ENCODE measurements at places on chromosomes 13 and 19. TPM values are rescaled to one million over a fixed set of nuclear protein-coding genes. Genes with fewer than 3 reads are reported as not detected.

The ZNF729 gene
- total RNA-seq: not detected

The SLC35E1 gene
- total RNA-seq: 20.4 TPM

The GIPR gene
- 3.2 TPM for total RNA-seq

The TLE6 gene
- 5.8 TPM for total RNA-seq

The RFPL4A gene
- total RNA-seq: 0.53 TPM

The KLK15 gene
- total RNA-seq: not detected

The KEAP1 gene
- total RNA-seq: 47.3 TPM

The C3 gene
- total RNA-seq: 50.4 TPM

The RPS15 gene
- total RNA-seq: 1,836 TPM

The LRRC4B gene
- total RNA-seq: 0.97 TPM

The PGLYRP1 gene
- total RNA-seq: not detected

The SHISA7 gene
- not detected for total RNA-seq

The SLC25A30 gene
- total RNA-seq: 8.3 TPM

The RTBDN gene
- 0.44 TPM for total RNA-seq

The SSC5D gene
- 0.53 TPM for total RNA-seq

The ZNF606 gene
- 2.5 TPM for total RNA-seq

The RHPN2 gene
- total RNA-seq: 54.0 TPM

The KIR2DL1 gene
- total RNA-seq: not detected

The TMEM86B gene
- total RNA-seq: 5.3 TPM

The METTL21C gene
- total RNA-seq: not detected

The PSPN gene
- total RNA-seq: 1.0 TPM

The TRPC4 gene
- total RNA-seq: not detected

The NEK5 gene
- total RNA-seq: 0.09 TPM

The ZNF582 gene
- 1.1 TPM for total RNA-seq

The POU2F2 gene
- total RNA-seq: 0.21 TPM

The GPR12 gene
- total RNA-seq: not detected

All from A549 treated with GW870086 at 1 μM for 4 hours (cell line).